Upper lobe of left lung (tissue), 6 donors: ENCODE measurements at places on chromosomes 4 and X. TPM values are rescaled to one million over a fixed set of nuclear protein-coding genes. Genes with fewer than 3 reads are reported as not detected.

DNA sequence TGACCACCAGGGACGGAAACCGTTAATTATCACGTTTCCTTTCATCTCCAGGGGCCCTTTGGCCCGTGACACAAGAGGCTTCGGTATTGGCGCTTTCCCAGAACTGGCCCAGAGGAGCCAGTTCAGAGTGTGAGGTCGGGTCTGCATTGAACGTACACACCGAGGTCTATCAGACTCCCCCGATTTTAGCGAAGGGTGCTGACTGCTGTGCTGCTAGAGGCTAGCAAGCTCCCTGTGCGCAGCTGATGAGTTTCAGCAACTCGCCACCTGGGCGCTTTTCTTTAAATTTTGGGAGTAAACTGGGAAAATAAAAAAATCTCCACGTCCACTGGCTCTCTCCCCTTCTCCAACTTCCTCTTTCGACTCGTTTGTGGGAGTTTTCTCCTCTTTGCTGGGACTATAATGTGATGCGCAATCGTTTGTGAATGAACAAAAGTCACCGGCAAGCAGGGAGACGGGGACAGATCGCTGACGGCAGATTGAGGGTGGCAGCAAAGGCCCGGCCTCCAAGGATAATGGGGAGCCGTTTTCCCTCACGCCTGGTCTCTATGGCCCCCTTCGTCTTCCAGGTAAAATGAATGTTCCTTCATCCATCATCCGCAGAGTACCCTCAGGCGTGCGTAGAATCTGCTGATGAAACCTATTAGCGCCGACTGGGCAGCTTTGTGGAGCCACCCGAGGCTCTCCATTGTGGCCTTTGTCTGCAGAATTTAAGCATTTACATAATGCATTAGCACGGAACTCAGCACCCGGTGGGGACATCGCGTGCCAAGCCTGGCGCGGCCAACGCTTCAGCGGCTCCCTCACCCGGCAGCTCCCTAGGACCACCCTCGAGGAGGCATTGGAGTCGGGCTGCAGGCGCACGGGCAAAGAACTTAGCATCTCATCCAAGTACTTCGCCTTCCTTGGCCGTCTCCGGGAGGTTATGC lies 1.6 kb upstream of the LRAT start:
- DNase-seq: peak; percentile 73

- DNase-seq: no peak
These were observed 352.3 kb downstream of the PDGFC start for GRCh38 chr4:156619154-156619934.

GRCh38 chrX:22059775-22060174 lies 27.6 kb downstream of the PHEX start:
- no peak for DNase-seq

DNA sequence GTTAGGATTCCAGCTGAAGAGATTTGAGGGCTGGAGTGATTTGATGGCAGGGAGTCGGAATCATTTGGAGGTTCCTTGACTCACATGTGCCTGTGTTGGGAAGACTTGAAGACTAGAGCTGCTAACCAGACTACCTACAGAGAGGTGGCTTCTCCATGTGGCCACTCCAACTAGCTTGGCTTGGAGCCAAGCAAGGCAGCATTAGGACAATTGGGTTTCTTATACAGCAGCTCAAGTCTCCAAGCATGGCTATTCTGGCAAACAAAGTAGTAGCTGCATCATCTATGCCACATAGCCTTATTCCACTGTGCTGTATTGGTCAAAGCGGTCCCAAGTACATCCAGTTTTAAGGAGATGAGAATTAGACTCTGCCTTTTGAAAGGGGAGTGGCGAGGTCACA lies 171.7 kb upstream of the SLC4A4 start:
- DNase-seq: no peak

DNA sequence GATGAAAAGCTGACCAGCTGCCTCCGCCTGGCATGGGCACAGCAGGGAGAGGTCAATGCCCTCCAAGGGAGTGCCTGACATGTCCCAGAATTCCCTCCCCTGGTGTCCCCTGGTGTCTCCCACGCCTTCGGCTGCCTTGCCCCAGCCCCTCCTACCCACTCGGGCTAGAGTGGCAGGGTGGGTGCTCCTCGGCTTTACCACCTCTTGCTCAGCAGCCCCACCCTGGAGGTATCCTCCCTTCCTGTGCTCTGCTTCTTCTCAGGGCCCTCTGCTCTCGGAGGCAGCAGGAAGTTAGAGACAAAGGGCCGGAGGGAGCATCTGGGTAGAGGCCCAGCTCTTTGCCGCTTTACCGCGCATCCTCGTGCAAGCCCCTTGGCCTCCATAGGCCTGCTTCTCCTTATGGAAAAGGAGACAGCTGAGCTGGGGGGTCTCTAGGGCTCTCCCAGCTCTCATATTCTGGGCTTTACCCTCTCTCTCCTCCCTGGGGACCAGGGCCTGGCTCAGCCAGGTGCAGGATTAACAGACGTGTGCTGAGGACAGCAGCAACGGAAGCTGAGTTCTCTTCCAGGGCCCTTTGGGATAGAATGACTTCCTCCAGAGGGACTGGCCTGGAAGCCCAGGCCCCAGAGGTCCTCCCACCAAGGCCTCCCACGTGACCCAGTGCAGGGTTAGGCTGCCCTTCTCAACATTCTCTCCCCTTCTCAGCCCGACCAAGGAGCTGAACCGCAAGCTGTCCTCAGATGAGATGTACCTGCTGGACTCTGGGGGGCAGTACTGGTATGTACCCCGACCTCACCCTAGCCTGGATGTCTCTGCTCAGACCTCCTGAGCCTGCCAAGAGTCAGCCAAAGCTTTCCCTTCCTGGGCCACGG lies 17.2 kb downstream of the XPNPEP2 start:
- DNase-seq: no peak

GRCh38 chr4:40124690-40125089 lies 68.0 kb downstream of the N4BP2 start:
- no peak for DNase-seq

- DNase-seq: no peak
These were observed 17.6 kb upstream of the LCORL start for GRCh38 chr4:18039113-18039512.

- no peak for DNase-seq
These were observed 21.0 kb downstream of the CEP44 start for GRCh38 chr4:174304664-174305063.

GRCh38 chr4:106369456-106370060 lies 980 bp upstream of the GIMD1 start:
- no peak for DNase-seq

DNA sequence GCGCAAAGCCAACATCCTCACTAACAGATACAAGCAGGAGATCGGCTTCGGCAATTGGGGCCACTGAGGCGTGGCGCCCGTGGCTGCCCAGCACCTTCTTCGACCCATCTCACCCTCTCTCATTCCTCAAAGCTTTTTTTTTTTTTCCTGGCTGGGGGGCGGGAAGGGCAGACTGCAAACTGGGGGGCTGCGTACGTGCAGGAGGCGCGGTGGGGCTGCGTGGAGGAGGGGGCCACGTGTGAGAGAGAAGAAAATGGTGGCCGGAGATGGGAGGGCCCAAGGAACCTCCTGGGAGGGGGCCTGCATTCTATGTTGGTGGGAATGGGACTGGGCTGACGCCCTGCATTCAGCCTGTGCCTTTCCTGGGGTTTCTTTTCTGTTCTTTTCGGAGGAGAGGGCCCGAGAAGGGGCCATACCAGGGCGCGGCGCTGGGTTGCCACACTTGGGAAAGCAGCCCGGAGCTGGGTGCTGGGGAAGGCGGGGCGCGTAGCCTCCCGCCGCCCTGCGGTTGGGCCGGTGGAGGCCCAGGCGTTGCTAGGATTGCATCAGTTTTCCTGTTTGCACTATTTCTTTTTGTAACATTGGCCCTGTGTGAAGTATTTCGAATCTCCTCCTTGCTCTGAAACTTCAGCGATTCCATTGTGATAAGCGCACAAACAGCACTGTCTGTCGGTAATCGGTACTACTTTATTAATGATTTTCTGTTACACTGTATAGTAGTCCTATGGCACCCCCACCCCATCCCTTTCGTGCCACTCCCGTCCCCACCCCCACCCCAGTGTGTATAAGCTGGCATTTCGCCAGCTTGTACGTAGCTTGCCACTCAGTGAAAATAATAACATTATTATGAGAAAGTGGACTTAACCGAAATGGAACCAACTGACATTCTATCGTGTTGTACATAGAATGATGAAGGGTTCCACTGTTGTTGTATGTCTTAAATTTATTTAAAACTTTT lies 4.5 kb downstream of the MID1IP1 start:
- peak; percentile 90 for DNase-seq

DNA sequence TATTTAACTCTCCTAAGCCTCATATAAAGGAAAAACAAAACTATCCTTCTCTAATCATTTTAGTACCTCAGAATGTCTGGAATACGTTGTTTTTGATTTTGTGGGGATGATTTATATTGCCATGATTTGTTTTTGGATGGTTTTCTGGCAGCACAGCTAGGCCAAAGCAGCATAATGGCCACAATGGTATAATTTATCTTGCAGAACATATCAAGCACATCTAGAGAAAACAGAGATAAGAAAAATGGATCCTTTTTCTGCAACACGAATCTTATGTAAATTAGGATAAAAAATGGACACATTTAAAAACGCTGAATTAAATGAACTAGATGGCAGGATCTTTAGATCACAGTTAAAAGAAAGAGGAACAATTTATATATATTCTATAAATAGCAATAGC lies 269.9 kb upstream of the FAT4 start:
- DNase-seq: no peak

DNA sequence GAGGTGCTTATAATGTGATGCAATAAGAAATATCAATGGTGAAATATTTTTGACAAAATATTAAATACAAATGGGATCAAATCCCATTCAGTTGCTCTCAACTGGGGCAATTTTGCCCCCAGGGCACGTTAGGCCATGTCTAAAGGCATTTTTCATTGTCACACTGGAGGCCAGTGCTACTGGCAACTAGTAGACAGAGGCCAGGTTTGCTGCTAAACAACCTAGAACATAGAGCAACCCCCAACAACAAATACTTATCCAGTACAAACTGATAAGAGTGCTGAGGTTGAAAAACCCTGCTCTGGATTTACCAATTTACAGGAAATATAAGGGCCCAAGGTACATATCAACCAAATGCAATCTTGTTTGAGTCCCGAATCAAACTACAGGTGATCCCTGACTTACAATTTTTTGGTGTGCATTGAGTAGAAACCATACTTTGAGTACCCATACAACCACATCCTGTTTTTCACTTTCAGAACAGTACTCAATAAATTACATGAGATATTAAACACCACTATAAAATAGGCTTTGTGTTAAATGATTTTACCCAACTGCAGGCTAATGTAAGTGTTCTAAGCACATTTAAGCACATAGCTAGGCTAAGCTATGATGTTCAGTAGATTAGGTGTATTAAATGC lies 237.5 kb downstream of the HNRNPD start:
- DNase-seq: no peak

GRCh38 chr4:78081541-78081940 lies 24.4 kb downstream of the FRAS1 start:
- no peak for DNase-seq

DNA sequence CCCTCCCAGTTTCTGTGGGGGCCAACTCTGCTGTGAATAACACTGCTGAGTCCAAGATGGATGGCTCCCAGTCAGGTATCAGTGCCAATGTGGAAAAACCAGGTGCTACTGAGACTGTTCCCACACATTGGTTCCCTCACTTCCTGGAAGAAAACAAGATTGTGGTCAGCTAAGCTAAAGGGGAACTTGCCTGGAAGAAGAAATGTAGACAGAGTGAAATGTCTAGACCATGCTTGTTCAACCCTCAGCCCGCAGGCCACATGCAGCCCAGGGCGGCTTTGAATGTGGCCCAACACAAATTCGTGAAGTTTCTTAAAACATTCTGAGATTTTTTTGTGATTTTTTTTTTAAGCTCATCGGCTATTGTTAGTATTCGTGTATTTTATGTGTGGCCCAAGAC lies 28.6 kb upstream of the UTP14A start:
- DNase-seq: no peak

- no peak for DNase-seq
These were observed 104.2 kb upstream of the TLR2 start for GRCh38 chr4:153579872-153580271.

DNA sequence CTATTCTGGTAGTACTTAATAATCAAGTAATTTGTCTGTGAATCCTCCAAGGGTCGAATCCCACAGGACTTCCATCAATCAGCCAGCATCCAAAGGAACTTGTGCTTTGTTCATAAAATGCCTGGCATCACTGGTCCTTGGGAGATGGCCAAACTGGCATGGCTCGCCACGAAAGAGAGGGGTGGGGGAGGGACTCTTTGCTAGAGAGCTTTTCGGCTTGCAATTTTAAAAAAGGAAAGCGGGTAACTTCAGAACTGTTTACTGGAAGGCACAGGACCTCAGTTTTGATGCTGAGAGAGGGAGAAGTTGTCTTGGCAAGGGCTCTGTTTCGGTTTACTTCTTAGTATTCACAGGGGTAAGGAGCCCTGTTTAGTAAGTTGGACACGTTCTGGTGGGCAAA lies 79.4 kb upstream of the FHL1 start:
- no peak for DNase-seq

DNA sequence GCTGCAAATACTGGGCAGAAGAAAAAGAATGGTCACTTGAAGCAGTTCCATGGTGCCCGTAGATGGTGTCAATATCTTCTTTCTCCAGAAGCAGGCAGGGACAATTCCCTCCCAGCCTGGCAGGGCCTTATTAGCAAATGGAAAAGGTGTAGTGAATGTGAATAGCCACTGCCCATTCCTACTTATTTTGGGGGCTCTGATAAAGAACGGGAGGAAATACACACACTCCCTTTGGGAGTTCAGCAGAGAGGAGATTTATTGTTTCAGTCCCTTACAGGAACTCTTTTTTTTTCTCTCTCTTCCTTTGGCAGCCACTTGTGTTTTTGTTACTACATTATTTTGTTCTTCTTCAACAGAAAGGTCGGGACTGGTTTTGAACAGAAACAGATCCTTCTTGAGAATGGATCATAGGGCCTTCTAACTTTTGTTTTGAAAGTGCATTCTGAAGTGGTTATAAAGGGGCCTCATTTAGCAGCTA lies at the start of gene EMCN:
Gene EMCN, minus strand, starts transcription at position 159 of the 478 bp plus-strand sequence. Its CDS starts 108 bp downstream, at position 51.
- DNase-seq: no peak

- peak; percentile 96 for DNase-seq
These were observed at the start of gene SCML1 for GRCh38 chrX:17736856-17737709. Gene SCML1 (plus strand): TSS chrX:17737493. CDS start chrX:17744187, 6,694 bp downstream.

DNA sequence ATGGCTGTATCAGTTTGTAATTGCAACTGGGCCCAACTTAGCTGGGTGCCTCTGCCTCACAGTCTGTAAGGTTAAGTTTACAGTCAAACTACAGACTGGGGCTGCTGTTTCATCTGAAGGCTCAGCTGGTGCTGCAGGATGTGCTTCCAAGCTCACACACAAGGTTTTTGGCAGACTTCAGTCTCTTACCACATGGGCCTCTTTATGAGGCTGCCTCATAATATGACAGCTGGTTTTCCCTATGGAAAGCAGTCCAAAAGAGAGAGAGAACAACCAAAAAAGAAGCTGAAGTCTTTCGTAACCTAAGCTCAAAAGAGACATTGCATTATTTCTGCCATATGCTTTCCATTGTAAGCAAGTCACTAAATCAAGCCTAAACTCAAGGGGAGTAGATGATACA lies 271.7 kb downstream of the DCTD start:
- DNase-seq: no peak

DNA sequence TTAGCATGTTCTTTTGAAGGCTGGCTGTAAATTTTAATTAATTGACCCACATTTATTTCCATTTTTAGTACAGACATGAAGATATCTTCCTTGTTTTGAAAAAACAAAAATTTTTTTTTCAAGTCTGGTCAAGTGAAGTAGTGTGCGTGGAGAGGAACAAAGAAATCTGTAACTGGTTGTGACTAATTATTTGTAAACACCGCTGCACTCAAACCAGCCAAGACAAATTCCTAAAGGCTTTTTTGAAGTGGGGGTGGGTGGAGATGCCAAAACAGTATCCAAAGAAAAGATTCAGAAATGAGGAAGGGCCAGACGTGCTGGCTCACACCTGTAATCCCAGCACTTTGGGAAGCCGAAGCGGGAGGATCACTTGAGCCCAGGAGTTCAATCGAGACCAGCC lies 88.3 kb downstream of the SHROOM2 start:
- no peak for DNase-seq

Gene P2RY8
- total RNA-seq: 4.4 TPM

Gene INTU
- total RNA-seq: 13.6 TPM

Gene FAM53A
- 2.0 TPM for total RNA-seq
